ENCODE measurements at places on chromosomes 5 and 9. TPM values are rescaled to one million over a fixed set of nuclear protein-coding genes. Genes with fewer than 3 reads are reported as not detected.

SLIT3 gene
- 9.4 TPM for total RNA-seq

CDHR2 gene
- 0.35 TPM for total RNA-seq

PAPPA gene
- total RNA-seq, result 0.29 TPM

CTXN3 gene
- total RNA-seq, result not detected

ADAMTS6 gene
- 40.0 TPM for total RNA-seq

SLC6A18 gene
- total RNA-seq, result not detected

IRGM gene
- not detected for total RNA-seq

PCDHGA7 gene
- 14.1 TPM for total RNA-seq

SLC36A3 gene
- total RNA-seq, result not detected

LCN15 gene
- not detected for total RNA-seq

SPATA31C1 gene
- 0.21 TPM for total RNA-seq

TCOF1 gene
- 21.4 TPM for total RNA-seq

GRK6 gene
- 29.8 TPM for total RNA-seq

FGF1 gene
- total RNA-seq, result 5.7 TPM

MZB1 gene
- total RNA-seq, result 1.3 TPM

CAVIN4 gene
- total RNA-seq, result not detected

CAMK2A gene
- total RNA-seq, result under 0.01 TPM

S100Z gene
- total RNA-seq, result not detected

CD14 gene
- 48.5 TPM for total RNA-seq

ICE1 gene
- total RNA-seq, result 218 TPM
